ENCODE measurements at places on chromosomes 4 and X.

DNA sequence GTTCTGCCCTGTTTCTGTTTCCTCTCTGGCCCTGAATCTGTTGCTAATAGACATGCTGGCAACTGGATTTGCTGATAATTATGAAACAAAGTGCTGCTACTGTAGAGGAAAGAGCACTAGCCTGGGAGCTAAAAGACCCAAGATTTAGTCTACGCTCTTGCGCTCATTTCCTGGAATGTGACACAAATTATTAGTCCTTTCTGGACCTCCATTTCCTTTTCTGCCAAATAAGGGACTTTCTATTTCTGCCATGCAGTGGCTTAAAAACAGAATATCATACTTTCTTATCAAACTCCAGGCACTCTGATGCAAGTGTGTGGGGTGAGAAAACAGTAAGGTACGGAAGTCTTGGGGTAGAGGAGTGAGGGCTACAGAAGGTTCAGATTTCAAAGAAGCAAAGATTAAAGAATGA, 48.3 kb upstream of the GPR174 start:
- no peak for DNase-seq

GRCh38 chrX:132614297-132614696, 125.5 kb upstream of the MBNL3 start:
- no peak for DNase-seq

- DNase-seq = no peak
Measured at GRCh38 chrX:97416461-97416860, 532.8 kb downstream of the RPA4 start.

- DNase-seq = peak; percentile 37
Measured at GRCh38 chr4:170248576-170248975, 158.8 kb upstream of the AADAT start.

DNA sequence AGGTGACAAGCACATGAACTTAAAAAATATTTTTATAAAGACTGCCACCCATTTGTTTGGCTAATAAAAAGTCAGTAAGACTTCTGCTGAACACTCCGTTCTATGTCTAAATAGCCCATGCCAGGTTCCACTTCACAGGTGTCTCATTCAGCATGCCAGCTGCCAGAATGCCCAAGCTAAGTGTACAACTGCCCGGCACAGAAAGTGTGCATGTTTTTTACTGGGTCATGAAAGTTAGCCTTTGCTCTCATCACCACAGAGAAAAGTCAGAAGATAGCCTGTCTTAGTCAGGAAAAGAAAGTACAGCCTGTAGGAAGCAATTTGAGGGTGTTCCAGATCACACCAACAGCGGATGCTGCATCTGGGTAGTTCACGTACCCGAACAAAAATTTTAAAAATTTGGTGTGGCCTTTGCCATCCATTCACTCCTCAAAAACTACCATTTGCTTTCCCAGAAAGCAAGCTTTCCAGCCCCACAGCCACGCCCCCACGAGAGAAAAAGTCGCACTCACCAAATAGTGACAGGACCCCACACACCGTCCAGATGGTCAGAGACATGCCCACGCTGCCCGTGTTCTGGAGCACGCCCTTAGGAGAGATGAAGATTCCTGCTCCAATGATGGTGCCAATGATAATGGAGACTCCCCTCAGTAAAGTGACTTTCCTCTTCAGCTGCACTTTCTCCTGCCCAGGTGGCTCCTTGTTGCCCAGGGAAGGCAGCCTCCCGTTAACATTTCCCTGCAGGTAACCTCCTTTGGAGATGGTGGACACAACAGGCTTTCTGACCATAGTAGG, 671 bp downstream of the SLC7A11 start:
- DNase-seq = peak; percentile 56

- peak; percentile 67 for DNase-seq
Measured at GRCh38 chr4:123248085-123248659, 148.4 kb upstream of the SPRY1 start.

DNA sequence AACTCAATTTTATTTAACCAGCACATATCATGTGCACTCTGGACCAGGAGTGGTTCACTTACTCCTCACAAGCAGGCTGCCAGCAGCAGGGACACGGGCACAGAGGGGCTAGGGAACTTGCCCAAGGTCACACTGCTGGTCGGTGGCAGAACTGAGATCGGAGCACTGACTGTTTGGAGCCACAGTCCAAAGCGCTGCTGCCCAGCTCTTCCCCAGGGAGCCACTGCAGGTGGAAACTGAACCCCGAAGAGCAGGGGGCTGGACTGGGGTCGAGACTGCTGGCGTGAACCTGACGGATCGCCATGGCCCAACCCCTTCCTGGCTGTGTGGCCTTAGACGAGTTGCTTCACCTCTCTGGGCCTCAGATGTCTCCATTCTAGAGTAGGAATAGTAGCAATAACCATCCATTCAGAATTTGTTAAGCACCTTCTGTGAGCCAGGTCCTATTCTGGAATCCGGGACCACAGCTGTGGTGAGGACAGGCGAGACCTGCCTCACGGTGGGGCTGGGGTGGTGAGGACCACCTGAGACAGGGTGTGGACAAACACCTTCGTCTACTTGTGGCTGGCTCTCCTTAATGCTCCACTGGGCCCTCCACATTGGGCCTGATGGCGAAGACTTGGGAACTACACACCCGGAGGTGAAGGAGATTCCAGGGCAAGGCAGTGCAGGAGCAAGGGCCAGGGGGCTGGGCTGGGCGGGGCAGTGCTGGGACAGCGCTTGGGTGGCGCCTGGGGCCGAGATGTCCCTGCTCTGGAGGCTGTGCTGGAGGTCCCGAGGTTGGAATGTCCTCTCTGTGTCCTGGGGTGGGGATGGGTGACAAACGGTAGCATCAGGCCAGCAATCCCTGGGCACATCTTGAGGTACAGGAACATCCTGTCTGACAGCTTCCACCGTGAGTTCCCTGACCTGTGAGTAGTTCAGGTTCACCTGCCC, 32.0 kb upstream of the KIAA0232 start:
- no peak for DNase-seq

DNA sequence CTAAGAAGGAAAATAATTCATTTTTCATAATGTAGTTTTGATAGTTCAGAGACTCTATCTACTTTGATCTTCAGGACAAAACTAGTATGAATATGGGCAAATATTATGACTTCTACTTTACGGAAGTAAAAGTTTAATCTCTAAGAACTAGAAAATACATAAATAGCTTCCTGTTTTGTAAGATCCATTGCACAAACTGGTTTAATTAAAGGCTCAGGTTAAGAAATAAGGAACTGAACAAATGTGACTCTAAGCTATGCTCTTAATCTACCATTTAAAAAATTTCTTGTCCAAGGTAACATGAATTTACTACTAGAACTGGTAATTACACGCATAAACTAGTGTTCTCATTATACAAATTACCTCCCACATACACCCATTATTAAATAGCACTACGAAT, 360.6 kb downstream of the INPP4B start:
- DNase-seq = no peak

DNA sequence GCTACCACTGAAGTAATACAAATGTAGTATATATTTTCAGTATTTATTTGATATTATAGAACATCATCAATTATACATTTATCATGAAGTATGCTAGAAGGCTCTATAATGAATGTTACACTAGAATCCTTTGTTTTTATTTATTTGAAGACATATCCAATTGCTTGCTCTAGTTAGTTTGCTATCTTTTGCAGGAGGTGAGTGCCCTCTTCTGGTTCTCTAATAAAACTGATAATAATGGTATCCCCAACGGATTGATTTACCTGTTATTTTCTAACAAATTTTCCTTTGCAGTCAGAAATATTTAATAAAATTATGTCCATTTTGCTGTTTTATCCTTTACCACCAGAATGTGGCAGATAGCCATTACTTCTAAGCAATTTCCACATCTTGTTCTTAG, 274.3 kb upstream of the TACR3 start:
- no peak for DNase-seq

GRCh38 chrX:16903274-16904022, 33.3 kb upstream of the RBBP7 start:
- DNase-seq = no peak

DNA sequence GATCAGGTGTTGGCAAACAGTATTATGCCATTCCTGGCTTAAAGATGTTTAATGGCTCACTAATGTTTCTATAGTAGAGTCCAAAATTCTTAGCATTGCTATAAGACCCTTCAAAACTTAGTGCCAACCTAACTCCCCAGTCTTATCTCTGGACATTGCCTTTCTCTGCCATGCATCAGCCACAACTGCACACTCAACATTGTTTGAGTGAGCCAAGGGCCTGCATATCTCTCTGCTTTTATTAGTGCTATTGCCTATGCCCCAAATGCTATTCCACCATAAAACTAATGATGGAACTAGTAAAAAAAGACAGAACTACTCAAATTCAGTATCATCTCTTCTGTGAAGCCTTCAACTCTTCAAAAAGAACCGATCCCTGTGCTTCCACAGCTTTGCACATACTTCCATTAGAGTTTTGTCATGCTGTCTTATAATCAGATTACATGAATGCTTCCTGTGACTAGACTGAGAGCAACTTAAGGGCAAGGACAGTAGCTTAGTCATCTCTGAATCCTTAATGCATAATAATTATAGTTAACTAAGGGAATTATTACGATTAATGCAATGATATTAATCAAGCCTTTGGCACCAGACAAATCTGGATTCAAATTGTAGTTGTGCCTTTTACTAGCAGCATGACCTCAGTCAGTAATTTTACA, 53.7 kb downstream of the CHM start:
- DNase-seq = no peak

DNA sequence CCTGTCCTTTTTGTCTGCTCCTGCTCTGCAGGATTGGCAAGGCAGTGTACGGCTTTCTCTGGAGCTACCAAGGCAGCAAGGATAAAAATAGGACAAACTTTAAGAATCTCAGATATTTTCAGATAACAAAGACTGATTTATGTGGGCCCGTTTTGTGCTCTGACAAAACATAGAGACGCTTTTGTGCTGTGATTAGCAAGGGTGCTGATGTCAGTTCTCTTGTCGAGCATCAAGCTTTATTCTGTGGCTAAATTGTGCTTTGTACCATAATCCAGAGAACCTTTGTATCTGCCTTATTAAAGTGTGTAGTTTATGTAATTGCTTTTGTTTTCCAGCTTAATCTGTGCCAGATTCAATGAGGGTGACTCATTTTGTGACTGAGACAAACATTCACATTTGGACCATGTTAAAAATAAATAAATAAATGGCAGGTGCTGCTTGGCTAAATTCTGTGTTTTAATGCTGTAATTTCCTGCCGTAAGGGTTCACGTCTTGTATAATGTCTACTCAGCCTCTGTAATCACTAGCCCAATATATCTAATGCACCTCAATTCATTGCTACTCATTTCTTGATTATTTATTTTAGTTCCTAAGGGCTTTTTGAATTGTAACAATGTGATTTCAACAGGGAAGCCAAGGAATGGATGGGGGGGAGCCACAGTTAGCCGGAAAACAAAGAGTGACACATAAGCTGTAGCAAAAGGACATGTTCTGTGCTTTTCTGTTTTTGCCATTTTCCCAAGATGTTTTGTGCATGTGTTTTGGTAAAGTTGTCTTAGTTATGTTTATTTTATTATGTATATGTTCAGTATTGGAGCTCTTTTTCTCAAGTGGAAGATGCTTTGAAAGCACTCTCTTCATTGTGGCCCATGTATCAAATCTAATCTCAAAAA, 75.1 kb downstream of the GAB1 start:
- DNase-seq = no peak

- peak; percentile 80 for DNase-seq
Measured at GRCh38 chr4:123785538-123785937, 388.9 kb downstream of the SPRY1 start.

DNA sequence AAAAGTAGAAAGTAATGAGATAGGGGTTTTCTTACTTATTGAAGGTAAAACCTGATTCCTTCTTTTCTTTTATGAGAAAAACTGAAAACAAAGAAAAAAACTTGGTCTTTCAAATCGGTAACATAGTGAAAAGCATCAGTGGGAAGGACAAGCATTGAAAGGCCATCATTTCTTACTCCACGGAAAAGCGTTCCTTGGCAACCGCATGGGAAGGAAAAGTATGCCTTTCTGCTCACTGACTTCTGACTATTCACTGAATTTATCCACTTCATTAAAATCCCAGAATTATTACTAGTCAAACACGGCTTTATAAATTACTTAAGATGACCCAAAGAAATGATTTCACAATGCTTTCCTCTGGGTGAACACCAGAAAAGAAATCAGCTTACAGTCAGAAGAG, 646.7 kb downstream of the TLL1 start:
- DNase-seq = no peak

DNA sequence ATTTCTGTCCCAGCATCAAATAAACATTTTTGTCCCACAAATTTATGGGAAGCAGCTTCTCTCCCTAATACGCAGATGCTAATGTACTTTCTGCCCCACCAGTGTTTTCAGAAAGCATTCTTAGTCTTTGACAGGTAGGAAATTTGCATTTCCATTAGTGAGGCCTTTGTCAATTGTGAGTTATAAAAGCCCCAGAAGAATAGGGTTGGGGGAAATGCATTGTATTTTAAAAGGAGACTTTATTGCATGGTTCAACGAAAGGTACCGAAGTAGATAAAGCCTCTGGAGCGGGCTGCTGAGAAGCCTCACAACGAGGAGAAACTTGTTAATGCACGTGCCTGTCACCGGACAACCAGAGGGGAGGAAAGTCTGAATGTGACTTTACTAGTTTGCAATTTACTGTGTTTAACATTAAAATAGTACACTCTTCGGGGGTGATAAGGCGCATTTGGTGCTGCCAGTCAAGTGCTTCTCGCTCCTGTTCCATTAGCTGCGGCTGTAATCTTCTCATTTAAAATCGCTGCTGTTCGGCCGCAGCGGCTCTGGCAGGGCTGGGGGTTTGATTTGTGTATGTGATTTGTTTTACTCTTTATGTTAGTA, 63.4 kb downstream of the DCTD start:
- no peak for DNase-seq

- no peak for DNase-seq
Measured at GRCh38 chr4:153787061-153787560, 1.8 kb downstream of the SFRP2 start.

DNA sequence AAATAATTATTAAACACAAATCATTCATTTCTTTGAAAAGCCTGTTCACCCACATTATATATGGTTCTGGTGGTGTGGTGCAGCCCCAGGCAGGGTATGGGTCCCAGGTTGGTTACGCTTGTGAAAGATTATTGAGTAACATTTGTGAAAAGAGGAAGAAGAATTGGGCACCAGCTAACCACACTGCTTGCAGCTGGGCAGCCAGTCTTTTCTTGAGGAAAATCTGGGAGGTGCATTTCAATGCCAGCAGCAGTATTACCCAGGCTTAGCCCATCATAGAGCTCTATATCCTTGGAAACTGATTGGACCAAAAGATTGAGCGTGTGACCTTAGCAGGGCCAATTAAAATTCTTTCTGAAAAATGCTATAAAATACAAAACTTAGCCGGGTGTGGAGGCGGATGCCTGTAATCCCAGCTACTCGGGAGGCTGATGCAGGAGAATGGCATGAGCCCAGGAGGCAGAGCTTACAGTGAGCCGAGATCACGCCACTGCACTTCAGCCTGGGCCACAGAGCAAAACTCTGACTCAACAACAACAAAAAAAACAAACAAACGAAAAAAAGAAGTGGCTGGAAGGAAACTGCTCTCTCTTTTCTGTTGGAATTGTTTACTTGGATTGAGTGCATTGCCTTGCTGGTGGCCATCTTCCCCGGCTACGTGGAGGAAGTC, 9.7 kb upstream of the PLAC8 start:
- DNase-seq = no peak

- DNase-seq = no peak
Measured at GRCh38 chr4:177251237-177251636, 58.4 kb upstream of the NEIL3 start.

GRCh38 chr4:100695871-100696270, 178.0 kb upstream of the EMCN start:
- no peak for DNase-seq

All from fibroblast of skin of abdomen (primary cell).